SW 1271 (cell line): ENCODE measurements at places on chromosomes 12 and 14.

DNA sequence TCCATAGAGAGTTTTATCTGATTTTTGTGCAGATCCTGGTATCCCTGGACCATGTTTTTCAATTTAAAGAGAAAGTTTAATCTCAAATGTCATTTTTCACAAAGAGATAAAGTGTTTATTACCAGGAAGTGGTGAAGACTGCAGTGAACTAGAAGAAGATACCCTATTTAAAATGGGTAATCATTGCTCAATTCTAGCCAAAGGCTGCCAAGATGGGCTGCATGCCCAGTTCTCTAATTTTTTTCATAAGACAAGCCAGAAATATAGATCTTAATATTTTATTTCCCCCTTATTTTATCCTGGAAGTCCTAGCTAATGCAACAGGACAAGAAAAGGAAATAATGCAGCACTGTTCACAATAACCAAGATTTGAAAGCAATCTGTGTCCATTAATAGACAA is 343.5 kb downstream of the PCNX1 start:
- DNase-seq: no peak

- no peak for DNase-seq
Measured at GRCh38 chr12:81224626-81225025, 146.7 kb downstream of the ACSS3 start.

- DNase-seq: no peak
Measured at GRCh38 chr12:69099201-69099837, 140.1 kb upstream of the CPSF6 start.

GRCh38 chr14:76760331-76761135 is 735 bp upstream of the VASH1 start:
- DNase-seq: no peak

- no peak for DNase-seq
Measured at GRCh38 chr12:113061061-113061694, 4.6 kb downstream of the DTX1 start.

DNA sequence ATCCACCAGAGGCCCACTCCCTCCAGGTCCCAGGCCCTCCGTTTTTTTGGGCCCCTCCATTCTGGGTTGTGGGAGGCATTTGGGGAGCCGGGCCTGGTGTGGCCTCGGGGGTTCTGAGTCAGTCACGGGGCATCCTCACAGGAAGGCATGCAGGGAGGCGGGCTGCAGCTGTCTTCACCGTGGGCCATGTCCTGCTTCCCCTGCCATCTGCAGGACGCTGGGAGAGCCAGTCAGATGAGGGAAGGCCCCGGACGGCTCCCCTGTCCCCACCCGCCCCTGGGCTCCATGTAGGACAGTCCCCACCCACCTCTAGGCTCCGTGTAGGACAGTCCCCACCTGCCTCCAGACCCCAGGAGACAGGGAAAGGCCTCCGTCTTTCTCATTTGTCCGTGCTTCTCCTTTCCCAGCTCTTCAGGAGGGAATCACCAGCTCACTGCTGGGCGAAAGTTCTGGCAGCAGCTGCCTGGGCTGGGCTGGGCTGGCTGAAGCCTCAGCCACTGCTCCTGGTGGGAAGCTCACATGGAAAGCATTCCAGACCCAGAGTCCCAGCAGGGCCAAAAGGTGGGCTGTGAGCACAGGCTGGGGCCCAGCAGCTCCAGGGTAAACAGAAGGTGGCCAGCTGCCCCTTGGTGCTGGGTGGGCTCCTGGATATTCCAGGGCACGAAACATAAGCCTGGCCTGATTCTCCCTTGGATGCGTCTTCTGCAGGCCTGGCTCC is 217.8 kb downstream of the KIF26A start:
- no peak for DNase-seq

- no peak for DNase-seq
Measured at GRCh38 chr12:111340231-111340630, 28.7 kb downstream of the PHETA1 start.

GRCh38 chr12:108000111-108000510 is 129.0 kb upstream of the WSCD2 start:
- no peak for DNase-seq

DNA sequence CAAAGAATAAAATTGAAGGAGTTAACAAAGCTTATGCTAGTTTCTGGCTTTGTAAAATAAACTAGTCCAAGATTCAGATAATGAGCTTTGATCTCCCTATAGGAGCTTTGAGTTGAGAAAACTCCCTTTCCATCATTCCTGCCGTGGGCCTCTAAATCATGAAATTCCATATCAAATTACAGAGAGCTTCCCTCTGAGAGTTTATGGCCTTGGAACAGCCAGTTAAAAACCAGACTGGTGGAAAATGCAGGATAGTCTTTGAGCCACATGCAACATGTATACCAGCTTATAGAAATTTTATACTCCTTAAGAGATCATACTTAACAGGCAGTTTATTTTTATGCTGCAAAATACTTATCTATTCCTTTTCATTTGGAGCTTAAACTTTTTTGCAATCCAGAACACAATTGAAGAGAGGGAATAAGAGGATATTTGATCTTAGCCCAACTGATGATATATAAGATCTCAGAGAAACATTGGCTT is 175.8 kb upstream of the ATP2B1 start:
- no peak for DNase-seq

GRCh38 chr14:91987192-91987591 is 39.7 kb upstream of the FBLN5 start:
- DNase-seq: no peak
